Stimulated activated CD4-positive, alpha-beta T cell treated with anti-CD3 and anti-CD28 coated beads, Interleukin-12 subunit alpha, Interleukin-12 subunit beta, amount 100 ng/mL, for 24 hours (primary cell): ENCODE measurements at places on chromosomes 1 and 21.

GRCh38 chr1:1451696-1452364 is 2.3 kb downstream of the ATAD3C start:
- DNase-seq: no peak

DNA sequence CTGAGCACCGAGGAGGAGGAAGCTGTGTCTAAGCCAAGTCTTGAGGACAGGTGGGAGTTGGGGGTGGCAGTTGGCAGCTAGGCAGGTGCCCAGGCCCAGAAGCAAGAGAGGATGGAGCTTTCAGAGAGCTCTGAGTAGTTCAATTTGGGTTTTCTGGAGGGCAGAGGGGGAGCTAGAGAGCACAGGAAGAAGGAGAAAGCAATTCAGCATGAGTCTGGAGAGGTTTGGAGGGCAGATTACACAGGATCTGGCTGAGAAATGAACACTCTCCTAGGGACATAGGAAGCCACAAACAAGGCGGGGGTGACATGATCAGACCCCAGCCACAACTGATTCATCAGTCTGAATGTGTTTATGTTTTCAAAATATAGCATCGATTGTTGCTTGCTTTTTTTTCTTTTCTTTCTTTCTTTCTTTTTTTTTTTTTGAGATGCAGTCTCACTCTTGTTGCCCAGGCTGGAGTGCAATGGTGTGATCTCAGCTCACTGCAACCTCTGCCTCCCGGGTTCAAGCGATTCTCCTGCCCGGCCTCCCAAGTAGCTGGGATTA is 23.8 kb downstream of the PTPRF start:
- DNase-seq: no peak

DNA sequence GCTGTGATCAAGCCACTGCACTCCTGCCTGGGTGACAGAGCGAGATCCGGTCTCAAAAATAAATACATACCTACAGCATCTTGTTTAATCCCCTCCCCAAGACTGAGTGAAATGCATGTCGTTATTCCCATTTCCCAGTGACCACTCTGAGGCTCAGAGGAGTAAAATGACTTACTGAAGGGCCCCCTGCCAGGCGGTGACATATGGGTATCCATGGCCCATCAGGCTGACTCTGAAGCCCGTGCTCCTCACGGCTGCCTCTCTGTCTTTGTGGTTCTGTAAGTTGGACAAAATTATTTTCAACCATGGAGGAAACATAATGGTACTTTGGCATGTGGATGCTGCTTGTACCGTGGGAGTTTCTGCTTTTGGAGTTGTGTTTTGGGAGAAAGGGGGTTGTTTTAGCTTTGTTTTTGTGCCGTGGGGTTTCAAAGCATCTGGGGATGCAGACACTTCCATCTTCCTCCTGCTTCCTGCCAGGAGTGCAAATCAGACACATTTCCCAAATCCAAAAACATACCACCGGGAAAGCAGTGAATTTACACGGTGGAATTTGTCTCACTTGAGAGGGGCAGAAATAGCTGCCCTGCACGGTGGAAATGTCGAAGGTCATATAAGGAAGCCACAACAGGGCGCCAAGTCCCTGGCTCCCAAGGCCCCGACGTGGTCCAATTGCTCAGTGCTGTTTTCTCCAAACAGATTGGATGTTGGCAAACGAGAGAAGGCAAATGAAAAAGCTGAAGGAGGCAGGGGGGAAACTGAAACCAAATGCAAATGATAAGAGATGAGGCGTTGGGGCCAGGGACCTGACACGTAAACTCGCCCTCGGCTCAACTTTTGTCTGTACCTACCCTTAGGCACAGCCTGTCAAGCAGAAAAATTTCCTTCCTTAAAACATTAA is 17.1 kb upstream of the PINK1 start:
- DNase-seq: no peak

- no peak for DNase-seq
Observed at GRCh38 chr21:32207406-32207716, 71.5 kb downstream of the MIS18A start.

GRCh38 chr1:17155257-17155920 is 36.1 kb upstream of the PADI2 start:
- no peak for DNase-seq

GRCh38 chr1:16677552-16678431 is 11.0 kb upstream of the RNU1-3 start:
- DNase-seq: peak; percentile 57

- DNase-seq: no peak
Observed at GRCh38 chr1:175410560-175410959, 218.0 kb upstream of the KIAA0040 start.

- DNase-seq: no peak
Observed at GRCh38 chr1:228366062-228366865, 40.4 kb downstream of the TRIM11 start.

DNA sequence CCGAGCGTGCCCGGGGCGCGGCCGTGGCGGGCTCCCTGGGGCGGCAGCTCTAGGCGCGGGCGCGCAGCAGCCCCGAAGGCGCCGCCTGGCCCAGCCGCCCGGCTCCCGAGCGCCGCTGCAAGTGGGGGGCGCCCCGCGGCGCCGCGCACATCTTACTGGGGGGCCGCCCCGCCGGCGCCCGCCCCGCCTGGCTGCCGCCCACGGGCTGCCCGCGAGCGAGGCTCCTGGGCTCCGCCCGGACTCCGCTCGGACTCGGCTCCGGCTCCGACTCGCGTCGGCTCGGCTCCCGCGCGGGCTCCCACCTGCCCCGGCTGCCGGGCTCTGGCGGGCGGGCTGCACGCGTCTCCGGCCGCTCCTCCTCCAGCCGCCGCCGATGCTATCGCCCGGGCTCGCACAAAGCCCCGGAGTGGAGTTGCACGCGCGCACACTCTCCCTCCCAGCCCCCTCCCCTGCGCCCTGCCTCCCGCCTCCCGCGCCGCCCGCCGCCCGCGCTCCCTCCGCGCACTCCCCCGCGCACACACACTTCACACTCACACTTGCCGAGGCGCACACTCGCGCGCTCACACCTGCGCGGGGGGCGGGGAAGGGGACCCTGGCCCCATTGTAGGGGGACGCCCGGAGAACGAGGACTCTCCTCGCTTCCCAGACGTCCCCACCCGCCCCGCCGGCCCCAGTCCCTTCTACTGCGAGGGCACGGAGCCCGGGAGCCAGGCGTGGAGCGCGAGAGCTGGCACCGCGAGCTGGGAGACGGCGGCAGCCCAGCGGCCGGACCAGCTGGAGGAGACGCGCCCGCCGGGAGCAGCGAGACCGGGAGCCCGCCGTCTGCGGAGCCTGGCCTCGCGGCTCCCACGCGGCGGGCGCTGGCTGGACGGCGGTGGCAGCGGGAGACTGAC is at the start of gene GRIK3:
GRIK3 (minus strand) TSS at position 395 of the 893 bp plus-strand sequence. CDS start 407 bp downstream, outside the sequence.
- DNase-seq: no peak

DNA sequence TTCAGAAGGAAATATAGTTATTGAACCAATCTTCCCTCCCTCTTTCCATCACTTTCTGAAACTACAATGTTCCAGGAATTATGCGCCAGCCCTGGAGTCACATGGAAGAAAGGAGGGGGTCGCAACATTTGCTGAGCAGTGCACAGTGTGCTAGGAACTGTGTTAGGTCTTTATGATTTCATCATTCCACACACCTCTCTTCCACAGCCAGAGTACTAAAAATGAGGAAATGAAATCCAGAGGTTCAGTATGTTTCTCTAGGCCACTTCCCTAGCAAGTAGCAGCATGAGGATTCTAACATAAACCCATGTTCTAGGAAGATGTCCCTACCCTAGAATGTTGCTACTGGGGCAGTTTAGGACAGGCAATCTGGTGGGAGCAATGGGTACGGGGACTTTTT is 158.1 kb downstream of the SLC45A1 start:
- DNase-seq: no peak

GRCh38 chr1:234841710-234842231 is 231.8 kb upstream of the IRF2BP2 start:
- DNase-seq: no peak

- no peak for DNase-seq
Observed at GRCh38 chr1:64337475-64337874, 132.5 kb upstream of the CACHD1 start.

DNA sequence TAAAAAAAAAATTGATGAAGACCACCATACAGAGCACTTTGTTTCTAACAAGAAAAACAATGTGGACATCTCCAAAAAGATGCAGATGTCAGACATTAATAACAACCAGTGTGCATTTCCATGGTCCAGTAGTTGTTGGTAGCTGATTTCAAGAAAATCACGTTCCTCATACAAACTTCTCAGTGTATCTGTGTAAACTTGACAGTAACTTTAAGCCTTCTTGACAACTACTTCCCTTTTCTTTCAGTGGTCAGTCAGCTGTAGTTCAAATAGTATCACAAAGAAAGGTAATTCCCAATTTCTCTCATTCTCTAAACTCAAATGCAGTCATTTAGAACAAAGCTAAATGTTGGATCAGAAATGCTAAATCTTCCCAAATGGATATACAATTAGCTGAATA is 879.9 kb downstream of the AMY1C start:
- DNase-seq: no peak

GRCh38 chr1:56137521-56138505 is 441.6 kb downstream of the PLPP3 start:
- DNase-seq: no peak

- peak; percentile 81 for DNase-seq
Observed at GRCh38 chr1:23691499-23692307, at the start of gene RPL11. TSS of gene RPL11 (plus strand) at chr1:23691806. CDS start at chr1:23691824, 18 bp downstream.

GRCh38 chr1:161038523-161039153 is at the start of gene TSTD1:
TSS of gene TSTD1 (minus strand) at chr1:161038964. CDS start at chr1:161038889, 75 bp downstream.
- DNase-seq: peak; percentile 69

- no peak for DNase-seq
Observed at GRCh38 chr1:112937495-112937894, 18.5 kb downstream of the SLC16A1 start.

- DNase-seq: no peak
Observed at GRCh38 chr1:170730014-170730413, 66.1 kb downstream of the PRRX1 start.

DNA sequence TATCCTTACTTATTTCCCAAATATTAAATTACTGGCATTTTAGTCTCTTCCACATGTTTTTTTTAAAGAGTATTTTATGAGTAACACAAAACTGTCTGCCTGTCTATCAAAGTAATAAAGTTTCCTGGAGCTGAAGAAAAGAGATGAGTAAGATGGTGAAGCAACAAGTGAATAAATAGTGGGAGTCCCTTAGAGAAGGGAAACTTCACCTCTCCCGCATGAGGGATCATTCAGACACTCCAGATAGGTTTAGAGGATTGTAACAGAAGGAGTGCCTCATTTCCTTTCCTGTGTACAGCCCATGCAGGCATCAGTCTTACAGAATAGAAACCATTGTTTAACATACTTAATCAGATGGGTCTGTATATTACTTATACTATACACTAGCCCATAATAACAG is 205.7 kb downstream of the USP25 start:
- no peak for DNase-seq

DNA sequence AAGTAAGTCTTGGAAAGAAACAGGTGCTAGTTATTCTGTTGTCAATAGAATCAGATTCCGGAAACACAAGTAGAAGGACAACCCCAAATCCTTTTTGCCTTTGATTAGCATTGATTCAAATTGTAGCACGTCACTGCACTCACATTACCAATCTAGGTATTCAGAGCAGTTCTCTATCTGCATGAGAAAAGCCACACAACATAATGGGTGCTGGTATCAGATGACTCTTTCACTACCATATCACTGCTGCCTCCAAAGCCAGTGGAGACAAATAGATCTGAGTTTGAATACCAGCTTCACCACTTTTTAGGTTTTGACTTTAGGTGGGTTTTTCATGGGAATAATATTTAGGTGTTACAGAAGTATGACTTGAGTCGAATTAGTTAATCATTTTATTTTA is 38.9 kb downstream of the RTCA start:
- DNase-seq: no peak

DNA sequence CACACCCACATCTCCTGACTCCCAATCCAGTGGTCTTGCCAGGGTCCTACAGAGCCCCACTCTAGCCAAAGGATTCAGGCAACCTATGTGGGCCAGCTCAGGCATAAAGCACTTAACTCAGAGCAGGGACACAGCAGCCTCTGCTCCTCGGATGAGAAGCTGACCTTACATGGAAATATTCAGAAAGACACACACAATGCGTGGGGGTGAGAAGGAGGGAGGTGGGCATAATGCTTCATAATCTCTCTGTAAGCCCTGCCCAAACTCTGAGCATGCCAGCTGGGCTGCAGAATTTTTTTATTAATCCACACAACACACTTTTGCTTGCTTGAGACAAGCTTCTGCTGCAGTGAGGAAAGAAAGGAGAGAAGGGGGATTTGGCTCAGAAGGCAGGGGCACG is 21.6 kb downstream of the KCND3 start:
- DNase-seq: no peak

GRCh38 chr1:155966750-155967149 is 11.6 kb downstream of the ARHGEF2 start:
- DNase-seq: no peak

DNA sequence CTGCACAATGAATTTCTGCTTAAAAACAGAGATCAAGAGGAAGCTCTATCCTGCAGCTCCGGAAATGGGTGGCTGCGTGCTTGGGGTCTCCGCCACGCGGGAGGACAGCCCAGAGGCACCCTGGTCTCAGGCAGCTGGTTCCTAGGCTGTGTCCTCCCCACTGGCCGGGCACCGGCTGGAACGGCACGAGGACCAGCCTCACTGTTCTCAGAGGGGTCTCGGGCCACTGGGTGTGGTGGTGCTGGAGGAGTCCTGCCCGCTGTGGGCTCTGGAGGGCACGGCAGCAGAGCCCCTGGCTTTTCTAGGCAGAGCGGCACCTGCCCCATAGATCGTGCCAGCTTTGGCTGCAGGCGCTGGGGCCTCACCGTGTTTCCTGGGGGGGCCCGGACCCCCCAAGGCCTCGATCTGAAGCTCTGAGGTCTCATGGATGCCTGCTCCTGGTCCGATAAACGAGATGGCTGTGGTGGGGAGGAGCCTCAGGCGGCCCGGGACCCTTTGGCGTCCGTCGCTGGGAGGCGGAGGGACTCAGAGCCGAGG is 8.2 kb upstream of the RNF223 start:
- DNase-seq: no peak

- peak; percentile 61 for DNase-seq
Observed at GRCh38 chr1:212950243-212951125, at the start of gene VASH2. TSS of gene VASH2 (plus strand) at chr1:212950541. CDS start at chr1:212951543, 1,002 bp downstream.

GRCh38 chr1:111842411-111842810 is 86.7 kb downstream of the DDX20 start:
- DNase-seq: no peak

DNA sequence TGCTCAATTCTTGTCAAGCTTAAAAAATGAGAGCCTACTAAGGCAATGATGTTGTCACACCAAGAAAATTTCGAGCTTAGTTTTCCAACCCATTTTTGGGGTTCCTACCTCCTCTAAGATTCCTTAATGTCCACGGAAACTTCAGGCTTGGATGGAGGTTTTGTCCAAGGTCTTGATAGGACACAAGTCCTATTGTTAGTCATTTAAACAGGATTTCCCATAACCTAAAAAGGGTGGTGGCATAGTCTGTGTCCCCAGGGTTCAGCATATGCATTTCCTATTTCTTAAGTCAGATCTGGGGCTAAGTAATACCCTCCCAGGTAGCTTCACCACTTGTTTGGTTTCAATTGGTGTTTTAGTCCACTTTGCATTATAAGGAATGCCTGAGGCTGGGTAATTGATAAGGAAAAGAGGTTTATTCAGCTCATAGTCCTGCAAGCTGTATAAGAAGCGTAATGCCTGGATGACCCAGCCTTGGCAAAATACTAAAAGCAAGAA is 10.9 kb upstream of the PADI2 start:
- DNase-seq: no peak
